ENCODE measurements at places on chromosomes 16 and 17.

DNA sequence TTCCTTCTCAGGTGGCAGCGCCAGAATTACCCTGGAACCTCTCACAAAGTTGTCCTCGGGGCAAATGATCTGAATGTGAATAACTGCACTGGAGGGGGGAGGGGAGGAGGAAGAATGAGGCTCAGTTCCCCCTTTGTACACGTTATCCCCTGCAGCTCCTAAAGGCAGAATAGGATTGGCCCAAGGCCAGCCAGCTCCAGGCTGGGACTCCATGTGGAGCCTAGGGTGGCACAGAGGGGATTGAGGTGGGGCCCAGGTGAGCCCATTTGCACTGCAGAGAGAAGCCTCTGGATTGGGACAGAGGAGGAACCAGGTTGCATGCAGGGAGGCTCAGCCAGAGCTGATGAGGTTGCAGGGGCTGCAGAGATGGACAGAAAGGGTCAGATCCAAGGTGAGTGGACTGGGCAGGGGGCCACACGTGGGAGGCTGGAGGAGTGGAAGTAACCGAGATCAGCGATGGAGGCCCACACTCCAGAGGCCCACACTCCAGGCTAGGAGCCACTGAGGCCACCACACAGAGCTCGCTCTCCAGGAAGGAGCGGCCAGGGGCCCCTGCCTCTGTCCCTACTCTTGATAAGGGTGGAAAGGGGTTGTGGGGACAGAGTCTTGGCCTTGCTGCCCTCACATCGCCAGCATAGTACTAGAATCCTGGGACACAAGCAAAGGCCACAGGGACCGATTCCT is 78.6 kb downstream of the RBFOX3 start:
- DNase-seq, result no peak

DNA sequence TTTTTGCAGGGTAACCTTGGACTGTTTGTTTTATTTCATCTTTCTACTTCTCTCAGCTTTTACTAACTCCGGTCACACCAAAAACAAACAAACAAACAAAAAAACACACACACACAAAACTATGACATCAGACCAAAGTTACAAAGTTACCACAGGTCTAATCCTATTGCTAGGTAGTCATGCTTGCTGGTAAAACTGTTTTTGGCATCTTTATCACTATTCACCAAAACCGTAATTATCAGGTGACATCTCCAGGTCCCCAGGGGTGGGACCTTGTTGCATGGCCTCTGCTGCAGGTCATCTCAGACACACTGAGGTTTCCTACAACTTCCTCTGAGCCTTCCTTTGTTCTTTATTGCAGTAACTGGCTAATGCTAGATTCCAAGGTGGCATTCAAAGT is 162.3 kb downstream of the ABCA8 start:
- no peak for DNase-seq

DNA sequence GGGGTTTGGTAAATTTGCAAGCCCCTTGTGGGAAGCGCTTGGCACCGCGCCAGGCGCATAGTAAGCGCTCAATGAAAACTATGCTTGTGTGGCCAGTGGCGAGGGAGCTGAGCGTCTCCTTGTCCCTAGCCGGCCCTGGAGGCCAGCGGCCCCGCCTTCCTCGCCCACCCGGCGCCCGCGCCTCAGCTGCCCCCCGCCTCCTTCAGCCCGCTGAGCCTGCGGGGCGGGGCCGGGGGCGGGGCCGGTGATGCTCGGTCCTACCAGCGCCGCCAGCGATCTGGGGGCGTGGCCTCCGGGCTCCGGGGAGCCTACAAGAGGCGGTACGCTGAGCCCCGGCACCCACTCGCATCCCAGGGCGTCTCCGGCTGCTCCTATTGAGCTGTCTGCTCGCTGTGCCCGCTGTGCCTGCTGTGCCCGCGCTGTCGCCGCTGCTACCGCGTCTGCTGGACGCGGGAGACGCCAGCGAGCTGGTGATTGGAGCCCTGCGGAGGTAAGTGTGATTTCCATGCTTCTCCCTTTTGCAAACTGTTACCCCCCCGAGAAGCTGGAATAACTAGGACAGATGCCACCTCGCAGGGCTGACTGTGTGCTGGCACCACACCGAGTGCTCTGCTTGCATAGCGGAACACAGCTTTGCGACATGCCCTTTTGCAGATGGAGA is at the start of gene CRISPLD2:
TSS of gene CRISPLD2 (plus strand) at position 342 of the 661 bp plus-strand sequence. CDS start 18,511 bp downstream, outside the sequence.
- DNase-seq, result peak; percentile 96

DNA sequence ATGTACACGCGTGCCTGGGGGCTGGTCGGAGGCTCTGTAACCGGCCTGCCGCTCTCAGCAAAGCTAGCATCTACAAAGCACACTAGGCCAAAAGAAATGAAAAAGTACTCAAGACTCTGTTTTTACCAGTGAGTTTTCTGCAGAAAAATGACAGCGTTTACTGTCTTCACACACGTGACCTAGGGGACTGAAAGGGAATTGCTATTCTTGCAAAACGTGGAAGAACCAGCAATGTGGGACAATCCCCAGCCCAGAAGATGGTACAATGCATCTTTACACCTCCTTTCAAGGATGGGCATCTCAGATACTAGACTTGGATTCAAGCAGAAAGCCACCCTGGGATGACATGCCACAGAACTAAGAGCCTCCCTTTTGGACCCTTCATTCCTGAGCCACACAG is 41.5 kb downstream of the NDEL1 start:
- no peak for DNase-seq

DNA sequence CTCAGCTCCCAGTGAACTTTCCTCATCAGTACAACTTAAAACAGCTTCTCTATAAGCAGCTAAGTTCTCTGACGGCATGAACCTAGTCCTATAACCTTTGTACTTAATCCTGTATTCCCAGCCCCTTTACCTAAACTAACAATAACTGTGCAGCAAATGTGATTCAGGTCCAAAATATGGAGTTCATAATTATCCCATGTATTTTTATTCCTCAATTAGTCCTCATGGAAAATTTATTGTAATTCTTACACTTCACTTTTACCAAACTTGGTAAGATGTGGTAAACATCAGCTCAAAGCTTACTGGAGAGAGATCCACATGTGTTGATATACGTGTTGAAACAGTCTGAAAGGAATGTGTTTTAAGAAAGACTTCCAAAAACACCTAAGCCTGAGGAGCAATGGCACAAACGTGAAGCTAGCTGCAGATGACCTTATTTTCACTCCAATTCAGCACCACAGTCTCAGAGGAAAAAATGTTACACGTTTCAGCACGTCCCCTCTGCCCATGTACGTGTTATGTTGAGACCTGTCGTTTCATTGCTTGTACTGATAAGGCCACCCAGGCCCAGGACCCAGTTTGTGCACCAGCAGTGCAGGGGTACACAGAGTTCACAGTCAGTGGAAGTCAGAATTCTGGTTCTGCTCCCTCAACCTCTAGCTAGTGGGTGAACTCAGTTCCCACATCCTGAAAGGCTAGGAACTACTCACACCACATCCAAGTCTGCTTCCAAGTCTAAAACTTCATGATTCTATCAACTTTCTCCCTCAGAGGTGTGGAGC is 7.1 kb downstream of the USP31 start:
- DNase-seq, result no peak

DNA sequence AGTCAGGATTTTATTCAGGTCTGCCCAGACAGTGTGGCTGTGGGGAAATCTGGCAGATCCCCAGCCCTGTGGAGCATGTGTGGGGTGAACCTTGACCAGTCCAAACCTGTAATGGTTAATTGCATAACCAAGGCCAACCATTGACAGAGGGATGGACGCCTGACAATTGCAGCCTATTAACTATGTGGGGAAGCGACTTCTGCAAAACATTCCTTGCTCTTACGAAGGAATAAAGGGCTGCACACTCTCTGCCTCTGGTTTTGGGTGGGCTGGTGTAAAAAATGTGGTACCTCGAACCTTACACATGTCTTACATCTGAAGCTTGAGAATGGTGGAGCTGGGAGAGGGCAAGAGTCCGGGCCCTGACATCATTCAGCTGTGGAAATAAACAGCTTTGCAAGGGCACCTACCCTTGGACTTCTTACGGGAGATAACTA is 35.8 kb downstream of the MAF start:
- DNase-seq, result no peak

DNA sequence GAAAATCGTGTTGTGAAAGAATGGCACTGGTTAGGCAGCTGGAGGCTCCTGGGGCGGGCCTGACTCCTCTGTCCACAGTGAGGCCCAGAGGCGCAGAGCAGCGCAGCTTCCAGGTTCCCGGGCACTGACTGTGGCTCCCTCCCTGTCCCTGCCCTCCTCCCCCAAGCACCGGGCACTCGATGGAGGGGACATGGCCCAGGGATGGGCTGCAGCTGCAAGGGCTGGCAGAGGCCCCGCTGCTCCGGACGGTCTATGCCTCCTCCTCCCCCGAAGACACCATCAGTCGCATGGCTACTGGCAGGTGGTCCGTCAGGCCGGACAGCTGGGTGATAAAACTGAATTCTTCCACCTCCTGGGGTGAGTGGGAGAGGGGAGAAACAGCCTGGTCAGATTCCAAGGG is 50.1 kb downstream of the PRMT7 start:
- DNase-seq, result no peak

DNA sequence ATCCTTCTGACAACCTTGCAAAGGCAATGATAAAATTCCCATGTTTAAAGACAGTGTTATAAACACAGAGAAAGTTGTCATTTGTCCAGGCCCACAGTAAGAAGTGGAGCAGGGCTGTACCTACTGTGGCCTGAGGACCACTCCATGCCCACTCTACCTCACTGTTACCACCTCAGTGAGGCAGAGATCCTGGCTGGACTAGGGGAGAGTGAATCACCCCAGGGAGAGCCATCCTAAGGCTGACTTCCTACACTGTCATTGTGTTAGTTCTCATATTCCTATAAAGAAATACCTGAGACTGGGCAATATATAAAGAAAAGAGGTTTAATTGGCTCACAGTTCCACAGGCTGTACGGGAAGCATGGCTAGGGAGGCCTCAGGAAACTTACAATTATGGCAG is 228.8 kb upstream of the HSBP1 start:
- DNase-seq, result no peak

DNA sequence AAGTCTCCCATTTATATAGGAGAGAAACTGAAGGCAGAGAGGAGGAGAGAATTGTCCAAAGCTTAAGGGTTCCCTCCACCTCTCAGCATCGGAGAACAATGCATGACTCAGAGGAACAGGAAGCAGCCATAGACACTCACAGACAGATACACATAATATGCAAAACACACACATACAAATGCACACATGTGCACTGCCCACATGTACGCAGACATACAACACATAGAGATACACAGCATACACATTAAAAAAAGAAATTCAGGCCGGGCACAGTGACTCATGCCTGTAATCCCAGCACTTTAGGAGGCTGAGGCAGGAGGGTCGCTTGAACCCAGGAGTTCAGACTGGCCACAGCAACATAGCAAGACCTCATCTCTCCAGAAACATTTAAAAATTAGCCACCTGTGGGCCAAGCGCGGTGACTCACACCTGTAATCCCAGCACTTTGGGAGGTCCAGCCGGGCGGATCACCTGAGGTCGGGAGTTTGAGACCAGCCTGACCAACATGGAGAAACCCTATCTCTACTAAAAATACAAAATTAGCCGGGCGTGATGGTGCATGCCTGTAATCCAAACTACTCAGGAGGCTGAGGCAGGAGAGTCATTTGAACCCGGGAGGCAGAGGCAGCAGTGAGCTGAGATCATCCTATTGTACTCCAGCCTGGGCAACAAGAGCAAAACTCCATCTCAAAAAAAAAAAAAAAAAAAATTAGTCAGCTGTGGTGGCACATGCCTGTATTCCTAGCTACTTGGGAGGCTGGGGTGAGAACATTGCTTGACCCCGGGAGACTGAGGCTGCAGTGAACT is 11.3 kb downstream of the ERAL1 start:
- no peak for DNase-seq

GRCh38 chr17:42114118-42114517 is 1.6 kb upstream of the DHX58 start:
- DNase-seq, result no peak

DNA sequence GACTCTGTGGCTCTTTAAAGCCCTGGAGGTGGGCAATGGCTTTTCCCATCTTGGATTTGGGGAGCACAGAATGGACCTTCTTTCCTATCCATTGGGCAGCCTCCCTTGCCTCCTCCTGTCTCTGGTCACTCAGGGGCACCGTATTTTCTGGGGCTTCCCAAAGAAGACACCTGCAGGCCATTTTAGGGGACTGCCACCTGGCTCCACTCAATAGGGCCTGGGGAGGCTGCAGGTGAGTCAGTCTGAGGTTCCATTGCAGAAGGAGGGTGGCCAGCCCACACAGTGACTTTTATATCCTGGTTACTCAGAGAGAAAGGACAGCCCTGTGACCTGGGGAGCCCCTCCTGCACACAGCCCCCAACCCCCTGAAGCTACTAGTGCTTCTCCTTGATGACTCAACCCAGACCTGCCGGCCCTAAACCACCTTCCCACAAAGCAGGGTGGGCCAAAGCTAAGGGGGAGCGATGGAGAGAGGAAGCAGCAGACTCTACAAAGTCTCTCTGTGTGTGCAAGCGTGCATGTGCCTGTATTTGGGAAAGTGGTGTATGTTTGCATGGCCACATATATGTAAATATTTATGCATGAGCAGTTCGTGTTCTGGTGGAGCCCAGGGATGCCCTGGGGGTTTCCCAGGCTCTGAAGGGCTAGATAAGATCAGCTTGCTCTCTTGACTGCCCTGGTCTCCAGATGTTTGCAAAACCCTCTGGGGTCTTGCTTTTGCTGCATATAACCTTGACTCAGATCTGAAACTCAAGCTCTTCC is 5.0 kb downstream of the CX3CL1 start:
- no peak for DNase-seq

DNA sequence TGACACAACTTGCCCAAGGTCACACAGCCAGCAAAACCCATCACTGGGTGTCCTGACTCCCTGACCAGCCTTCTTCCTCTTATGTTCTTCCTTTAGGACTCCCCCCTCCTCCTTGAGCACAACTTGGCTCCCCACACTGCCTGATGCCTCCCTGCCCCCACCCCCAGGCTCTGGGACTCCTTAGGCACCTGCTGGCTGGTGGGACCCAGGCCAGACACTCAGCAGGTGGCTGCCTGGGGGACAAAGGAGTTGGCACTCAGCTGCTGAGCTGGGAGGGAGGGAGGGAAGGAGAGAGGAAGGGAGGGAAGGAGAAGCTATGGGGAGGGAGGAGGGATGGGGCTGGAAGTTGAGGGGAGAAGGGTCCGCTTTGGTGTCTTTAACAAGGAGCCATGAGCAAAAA is 8.0 kb downstream of the SEZ6 start:
- DNase-seq, result peak; percentile 89

DNA sequence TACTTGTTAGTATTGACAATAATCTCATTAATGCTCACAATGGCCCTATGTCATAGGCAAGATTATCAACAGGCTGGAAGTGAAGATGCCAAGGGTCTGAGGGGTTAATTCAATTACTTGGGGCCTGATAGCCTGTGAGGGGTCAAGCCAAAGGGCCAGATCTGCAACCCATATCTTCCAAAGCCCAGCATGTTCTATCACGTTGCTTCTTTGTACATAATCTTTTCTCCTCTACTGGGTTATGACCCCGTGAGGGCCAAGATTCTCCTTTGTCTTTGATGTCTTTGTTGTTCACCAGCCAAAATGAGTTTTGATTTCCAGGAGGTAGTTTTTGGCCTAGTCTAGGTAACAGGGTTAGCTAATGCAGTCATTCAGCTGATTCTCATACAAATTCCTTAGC is 347.2 kb downstream of the UTP18 start:
- no peak for DNase-seq

Measured in NCI-H1436 (cell line).